Memory B cell (primary cell): ENCODE measurements at places on chromosomes 12 and 14.

DNA sequence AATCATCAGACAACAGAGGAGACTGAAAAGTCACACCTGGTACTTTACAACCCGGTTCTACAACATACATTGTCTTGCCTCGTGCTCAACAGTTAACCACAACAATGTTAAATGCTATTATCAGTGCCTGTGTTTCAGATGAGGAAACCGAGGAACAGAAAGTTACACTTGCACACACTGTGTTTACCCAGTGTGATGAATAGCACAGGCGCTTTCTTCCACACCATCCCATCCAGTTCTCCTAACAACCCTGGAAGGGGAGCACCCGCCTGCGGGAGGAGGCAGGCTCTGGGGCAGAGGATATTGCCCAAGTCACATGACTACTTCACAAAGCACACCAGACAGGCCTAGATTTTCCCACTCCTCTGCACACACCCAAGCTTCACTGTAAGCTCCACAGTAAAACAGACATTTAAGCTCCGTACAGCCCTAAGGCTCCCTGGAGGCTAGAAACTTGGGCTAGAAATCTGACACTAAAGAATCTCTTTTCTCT is 21.8 kb downstream of the NCKAP5L start:
- H3K4me1 ChIP-seq, result peaks cover 3% of the 10 kb centered on the region
- no peak overlapping the region for H3K27ac ChIP-seq
- H3K27me3 ChIP-seq, result no peaks in the 10 kb centered on the region

DNA sequence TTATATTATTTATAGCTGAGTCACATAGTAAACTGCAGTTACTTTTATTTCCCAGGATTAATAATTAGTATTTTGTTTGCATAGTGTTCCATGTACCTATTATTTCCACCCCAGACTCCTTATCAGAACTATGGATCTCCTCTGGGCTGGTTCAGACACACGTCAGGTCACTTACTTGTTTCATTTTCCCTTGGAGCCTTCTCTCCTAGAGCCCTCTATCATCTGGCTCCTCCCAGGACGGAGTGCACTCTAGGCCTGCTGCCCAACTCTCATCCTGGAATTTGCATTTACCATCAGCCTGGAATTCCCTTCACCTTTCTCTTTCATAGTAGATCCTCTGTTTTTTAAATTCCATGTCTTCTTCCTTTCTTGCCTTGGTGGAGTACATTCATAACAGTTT is 28.5 kb upstream of the GALNT16 start:
- H3K27me3 ChIP-seq, result no peaks in the 10 kb centered on the region
- no peak overlapping the region for H3K4me3 ChIP-seq
- no peak for DNase-seq
- H3K4me1 ChIP-seq, result no peaks in the 10 kb centered on the region

GRCh38 chr12:53078425-53079225 is 565 bp downstream of the SPRYD3 start:
- H3K4me3 ChIP-seq, result peak overlapping the region; percentile 92
- no peaks in the 10 kb centered on the region for H3K27me3 ChIP-seq
- H3K4me1 ChIP-seq, result peaks cover 27% of the 10 kb centered on the region
- DNase-seq, result peak; percentile 25
- H3K27ac ChIP-seq, result peak overlapping the region; percentile 96

- H3K4me3 ChIP-seq, result peak overlapping the region; percentile 67
- peak overlapping the region; percentile 95 for H3K27ac ChIP-seq
- peaks cover 66% of the 10 kb centered on the region for H3K4me1 ChIP-seq
- no peaks in the 10 kb centered on the region for H3K36me3 ChIP-seq
- peaks cover 2% of the 10 kb centered on the region for H3K27me3 ChIP-seq
- peak; percentile 75 for DNase-seq
Measured at GRCh38 chr12:113075137-113075683, 18.7 kb downstream of the DTX1 start.

- H3K36me3 ChIP-seq, result no peaks in the 10 kb centered on the region
- H3K27ac ChIP-seq, result no peak within 1 kb of the TSS
- DNase-seq, result no peak
- H3K27me3 ChIP-seq, result peaks cover 6% of the 10 kb centered on the region
- no peaks in the 10 kb centered on the region for H3K4me1 ChIP-seq
Measured at GRCh38 chr12:40691913-40692764, at the start of gene CNTN1. Gene CNTN1 (plus strand): TSS chr12:40692439.

- H3K27ac ChIP-seq, result no peak overlapping the region
- no peaks in the 10 kb centered on the region for H3K36me3 ChIP-seq
Measured at GRCh38 chr14:50947446-50947845, 3.2 kb upstream of the PYGL start.

DNA sequence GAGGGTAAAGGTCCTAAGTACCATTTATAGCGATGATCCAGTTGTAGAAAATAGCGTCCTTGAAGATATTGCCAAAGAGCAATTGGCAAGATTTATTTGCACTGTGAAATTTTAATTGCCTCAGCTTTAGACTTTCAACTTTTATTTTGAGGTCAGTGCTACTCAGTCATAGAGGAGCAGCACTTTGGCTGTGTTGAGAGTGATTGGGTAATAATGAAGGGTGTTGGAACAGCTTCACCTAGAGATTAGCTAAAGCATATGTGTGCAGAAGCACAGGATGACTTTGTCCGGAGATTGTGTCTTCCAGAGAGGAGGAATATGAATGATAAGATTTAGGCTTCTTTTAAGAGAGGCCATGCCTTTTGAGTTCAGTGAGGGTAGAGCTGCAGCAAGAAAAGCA is 164.8 kb downstream of the NPAS3 start:
- no peak overlapping the region for H3K27ac ChIP-seq
- no peaks in the 10 kb centered on the region for H3K4me1 ChIP-seq
- no peaks in the 10 kb centered on the region for H3K36me3 ChIP-seq
- H3K27me3 ChIP-seq, result no peaks in the 10 kb centered on the region
- no peak for DNase-seq

DNA sequence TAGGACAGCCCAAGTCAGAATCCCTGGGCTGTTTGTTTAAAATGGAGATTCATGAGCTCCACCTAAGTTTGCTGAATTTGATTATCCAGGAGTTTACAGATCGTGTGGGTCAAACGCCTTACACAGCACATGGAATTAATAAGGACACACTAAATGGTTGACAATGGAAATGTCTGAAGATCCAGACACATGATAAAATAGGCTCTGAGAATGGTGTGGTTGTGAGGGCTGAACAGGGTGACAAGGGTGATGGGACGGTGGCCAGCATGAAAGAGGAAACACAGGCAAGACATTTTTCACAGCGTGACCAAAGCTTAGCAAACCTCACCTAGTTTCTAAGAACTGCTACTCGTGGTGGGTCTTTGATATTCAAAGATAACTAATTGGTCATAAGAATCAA is 12.5 kb downstream of the VWF start:
- H3K4me3 ChIP-seq, result no peak overlapping the region
- H3K4me1 ChIP-seq, result no peaks in the 10 kb centered on the region
- no peak overlapping the region for H3K27ac ChIP-seq
- H3K27me3 ChIP-seq, result no peaks in the 10 kb centered on the region

DNA sequence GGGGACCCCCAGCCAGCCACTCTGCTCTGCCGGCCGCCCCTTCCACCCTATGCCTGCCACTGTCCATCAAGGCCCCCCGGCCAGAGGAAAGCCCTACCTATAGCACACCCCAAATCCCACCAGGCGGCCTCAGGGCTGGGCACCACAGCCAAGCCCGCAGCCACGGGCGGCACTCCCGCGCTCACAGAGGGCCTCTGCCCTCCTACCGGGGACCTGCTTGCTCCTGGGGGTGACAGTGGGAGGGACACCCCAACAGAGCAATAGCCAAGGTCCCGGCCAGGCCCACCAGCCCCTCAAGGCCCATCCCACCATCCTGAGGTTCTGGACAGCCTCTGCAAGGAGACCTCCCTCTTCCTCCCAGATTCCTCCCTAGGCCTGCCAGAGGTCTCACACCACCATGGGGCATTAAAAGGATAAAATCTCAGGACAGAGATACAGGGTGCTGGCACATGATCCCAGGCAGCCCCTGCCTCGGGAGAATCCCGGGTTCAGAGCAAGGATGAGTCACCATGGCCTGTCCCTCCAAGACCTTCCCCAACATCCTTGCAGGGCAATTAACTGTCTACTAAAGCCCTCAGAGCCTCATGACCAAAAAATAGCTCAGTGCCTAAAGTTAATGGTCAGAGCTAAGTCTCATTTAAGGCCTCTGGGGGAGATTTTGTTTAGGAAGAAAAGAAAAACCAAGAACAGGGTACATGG is 17.1 kb downstream of the CCDC85C start:
- no peak overlapping the region for H3K4me3 ChIP-seq
- H3K4me1 ChIP-seq, result no peaks in the 10 kb centered on the region
- no peak overlapping the region for H3K27ac ChIP-seq
- H3K27me3 ChIP-seq, result peaks cover 1% of the 10 kb centered on the region
- no peaks in the 10 kb centered on the region for H3K36me3 ChIP-seq
